ENCODE measurements at places on chromosomes 7 and 10.

- DNase-seq = no peak
Measured at GRCh38 chr7:91357901-91358300, 93.7 kb downstream of the FZD1 start.

GRCh38 chr10:117638200-117638599 is 95.7 kb downstream of the EMX2 start:
- no peak for DNase-seq

DNA sequence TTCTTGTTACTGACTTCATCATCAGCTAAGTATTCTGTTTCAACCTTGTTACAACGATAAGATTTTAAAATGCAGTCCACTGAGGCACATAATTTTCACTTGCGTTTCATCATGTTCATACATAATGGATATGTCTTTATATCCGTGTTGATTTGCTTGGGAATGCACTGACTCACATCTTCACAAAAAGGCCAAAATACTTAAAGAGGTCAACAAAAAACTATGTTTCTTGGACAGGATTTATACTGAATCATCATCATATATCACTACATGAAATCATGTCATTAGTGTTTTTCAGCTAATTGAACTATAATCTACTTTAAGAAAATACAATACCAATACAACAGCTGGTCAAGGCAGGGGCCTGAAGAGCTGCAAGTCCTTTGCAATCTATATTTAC is 324.5 kb upstream of the KLF6 start:
- no peak for DNase-seq

GRCh38 chr10:102280397-102281101 is 35.2 kb downstream of the GBF1 start:
- DNase-seq = no peak

DNA sequence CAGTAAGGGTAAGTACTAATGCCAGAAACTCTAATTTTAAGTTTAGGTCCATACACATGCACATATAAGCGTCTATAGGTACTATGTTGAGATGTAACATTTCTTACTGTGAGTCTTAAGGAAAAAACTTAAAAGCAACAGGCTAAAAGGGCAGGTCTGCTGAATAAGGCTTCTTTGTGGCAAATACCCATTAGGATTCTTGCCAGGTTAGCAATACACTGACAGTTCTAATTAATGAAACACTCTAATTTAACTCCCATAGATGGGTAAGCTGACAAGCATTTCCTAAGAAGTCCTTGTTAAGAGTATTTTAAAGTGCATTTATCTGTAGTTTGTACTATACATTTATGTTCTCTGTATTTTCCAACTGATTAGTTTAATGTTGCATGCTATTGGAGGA is 14.0 kb downstream of the SCRN1 start:
- DNase-seq = no peak

Measured in HT-29 (cell line).